ENCODE measurements at places on chromosomes 11 and 22. TPM values are rescaled to one million over a fixed set of nuclear protein-coding genes. Genes with fewer than 3 reads are reported as not detected.

DNA sequence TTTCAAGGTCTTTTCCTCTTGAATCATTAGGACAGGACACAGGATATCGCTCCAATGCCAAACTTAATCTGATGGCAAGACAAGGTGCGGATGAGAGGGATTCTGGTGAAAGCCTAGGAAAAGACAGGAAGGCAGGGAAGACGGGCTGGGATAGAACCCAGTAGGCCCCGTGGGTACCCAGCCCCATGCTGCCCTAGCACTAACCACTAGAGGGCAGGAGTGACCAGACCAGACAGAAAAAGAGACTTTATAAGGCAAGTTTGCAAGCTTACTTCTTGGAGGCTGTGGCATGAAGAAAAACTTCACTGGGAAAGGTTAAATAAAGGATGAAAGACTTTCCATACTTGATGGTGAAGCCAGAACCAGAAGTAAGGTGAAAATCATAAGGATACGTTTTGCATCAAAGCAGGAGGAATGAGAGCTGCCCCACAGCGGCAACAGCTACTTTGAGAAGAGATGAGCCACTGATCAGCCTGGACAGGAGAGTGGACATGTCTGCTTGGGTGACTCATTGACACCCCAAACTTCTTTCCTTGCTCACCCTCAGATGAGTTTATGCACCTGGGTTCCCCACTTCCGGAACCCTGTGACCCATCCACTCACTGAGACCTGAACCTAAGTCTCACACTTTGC, 39.8 kb downstream of the SYN3 start:
- ATAC-seq: peak; percentile 68

- ATAC-seq: peak; percentile 6
Measured at GRCh38 chr11:64802370-64803157, 450 bp downstream of the MAP4K2 start.

DNA sequence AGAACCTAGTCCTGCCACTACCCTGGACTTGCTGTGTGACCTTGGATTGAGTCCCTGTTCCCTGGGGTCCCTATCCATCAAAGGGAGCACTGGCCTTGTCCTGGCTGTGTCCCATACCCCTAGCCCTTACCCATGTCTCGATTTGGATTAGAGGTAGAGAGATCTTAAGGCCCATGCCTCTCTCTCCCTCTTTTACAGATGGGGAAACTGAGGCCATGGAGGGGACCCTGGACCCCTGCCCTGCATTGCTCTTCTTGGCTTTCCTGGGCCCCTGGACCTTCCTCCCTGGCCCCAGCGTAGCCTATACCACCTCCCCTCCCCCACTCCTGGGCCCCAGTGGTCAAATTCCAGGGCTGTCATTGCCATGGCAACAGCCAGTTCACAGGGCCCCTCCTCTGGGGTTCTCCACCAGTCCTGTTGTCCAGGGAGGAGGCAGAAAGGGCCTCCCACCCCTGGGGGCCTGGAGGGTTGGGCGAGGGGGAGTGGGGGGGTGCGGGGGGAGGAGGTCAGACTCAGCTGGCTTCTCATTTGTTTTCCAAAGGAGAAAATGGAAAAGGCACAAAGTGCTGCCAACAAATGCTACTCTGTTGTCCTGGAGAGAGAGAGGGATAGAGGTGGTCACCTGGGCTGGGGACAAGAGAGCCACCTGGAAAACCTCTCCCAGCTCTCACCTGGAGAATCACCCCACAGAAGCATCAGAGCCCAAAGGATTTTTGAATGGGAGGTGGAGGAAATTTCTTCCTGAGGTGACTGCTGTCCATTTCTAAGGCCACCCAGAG, 23.3 kb downstream of the ARHGEF17 start:
- ATAC-seq: no peak

- no peak for ATAC-seq
Measured at GRCh38 chr11:32722255-32722654, 72.2 kb downstream of the CCDC73 start.

- no peak for ATAC-seq
Measured at GRCh38 chr22:47210686-47211085, 448.2 kb downstream of the TBC1D22A start.

DNA sequence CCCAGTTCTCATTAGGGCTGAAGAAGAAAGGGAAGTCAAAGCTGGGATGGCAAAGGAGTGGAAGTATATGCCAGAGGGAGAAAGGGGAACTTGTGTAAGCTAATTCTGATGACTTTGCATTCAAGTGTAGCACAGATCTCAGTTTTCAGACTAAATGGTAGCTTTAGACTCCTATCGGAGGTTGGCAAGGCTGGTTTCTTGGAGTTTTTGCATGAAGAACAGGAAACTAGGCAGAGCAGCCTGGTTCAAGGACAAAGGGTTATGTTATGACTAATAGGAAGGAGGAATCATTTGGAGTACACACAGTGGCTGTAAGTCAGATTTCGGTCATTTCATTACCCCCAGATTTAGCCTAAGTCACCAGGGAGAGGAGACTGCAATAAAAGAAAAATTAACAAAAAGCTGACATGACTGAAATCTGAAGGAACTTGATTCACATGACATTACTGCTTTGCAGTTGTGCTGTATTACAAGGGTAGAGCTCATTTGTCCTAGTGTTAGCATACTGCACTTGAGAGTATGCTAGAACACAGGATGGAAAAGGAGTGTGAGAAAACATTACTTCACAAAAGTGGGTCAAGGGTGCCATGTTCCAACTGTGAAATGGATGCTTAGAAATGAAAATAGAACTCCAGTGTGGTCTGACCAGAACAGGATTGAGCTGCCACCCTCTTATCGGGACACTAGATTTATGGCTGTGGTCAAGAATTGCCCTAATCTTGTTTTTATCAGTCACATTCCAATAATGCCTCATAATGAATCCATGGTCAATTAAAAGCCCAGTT, 23.6 kb downstream of the ADM start:
- ATAC-seq: peak; percentile 40

- ATAC-seq: no peak
Measured at GRCh38 chr11:43923406-43924111, 18.9 kb upstream of the C11orf96 start.

GRCh38 chr22:43136255-43136654, 6.9 kb downstream of the MCAT start:
- peak; percentile 36 for ATAC-seq

GRCh38 chr11:105548359-105548758, 61.5 kb upstream of the GRIA4 start:
- ATAC-seq: no peak

- ATAC-seq: no peak
Measured at GRCh38 chr11:12536566-12536965, 137.7 kb upstream of the TEAD1 start.

DNA sequence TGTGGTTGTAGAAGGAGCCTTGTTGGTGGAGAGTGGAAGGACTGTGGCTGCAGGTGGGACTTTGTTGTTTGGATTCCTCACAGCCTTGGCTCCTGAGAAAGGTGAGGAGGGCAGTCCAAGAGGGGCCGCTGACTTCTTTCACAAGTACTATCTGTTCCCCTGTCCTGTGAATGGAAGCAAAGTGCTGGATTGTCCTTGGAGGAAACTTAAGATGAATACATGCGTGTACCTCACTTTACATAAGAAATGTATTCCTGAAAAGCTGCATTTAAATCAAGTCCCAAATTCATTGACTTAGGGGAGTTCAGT, 2.4 kb downstream of the FUT4 start:
- no peak for ATAC-seq

- peak; percentile 76 for ATAC-seq
Measured at GRCh38 chr11:117144477-117145392, 648 bp downstream of the PAFAH1B2 start.

GRCh38 chr11:12831471-12832202, 157.4 kb downstream of the TEAD1 start:
- ATAC-seq: no peak

DNA sequence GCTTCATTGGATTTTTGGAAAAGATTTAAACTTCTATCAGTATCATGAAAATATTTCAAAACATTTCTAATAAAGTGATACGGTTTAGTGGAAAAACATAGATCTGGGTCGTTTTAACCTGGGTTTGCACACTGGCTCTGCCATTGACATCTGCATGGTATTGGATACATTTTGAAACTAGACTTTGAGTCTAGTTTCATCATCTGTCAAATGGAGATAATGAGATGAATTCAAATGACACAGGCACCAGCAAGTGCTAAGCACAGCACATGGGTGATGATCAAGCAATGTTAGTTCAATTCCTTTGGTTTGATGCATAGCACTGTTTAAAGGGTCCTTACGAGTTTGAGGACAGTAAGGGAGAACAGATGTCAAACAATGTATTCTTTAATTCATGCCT, 819.0 kb upstream of the CCDC90B start:
- ATAC-seq: no peak

- no peak for ATAC-seq
Measured at GRCh38 chr11:88799771-88800500, 265.8 kb downstream of the GRM5 start.

DNA sequence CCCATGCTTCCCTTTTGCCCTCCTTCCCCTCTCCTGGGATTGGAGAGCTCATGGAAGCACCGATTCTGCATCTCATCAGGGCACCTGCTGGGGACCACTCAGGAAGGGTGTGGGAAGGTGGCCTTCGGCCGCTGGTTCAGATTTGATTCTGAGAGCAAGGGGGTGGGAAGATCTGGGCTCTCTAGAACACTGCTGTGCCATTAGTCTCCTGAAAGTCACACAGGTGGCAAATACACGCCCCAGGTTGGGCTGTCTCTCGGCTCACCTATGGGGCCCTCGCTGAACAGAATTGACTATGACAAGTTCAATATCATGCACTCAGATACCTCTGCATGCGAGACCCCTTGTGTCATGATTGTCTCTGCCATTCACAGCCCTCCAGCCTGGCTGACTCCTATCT, 12.8 kb upstream of the APOBEC3A start:
- no peak for ATAC-seq

DNA sequence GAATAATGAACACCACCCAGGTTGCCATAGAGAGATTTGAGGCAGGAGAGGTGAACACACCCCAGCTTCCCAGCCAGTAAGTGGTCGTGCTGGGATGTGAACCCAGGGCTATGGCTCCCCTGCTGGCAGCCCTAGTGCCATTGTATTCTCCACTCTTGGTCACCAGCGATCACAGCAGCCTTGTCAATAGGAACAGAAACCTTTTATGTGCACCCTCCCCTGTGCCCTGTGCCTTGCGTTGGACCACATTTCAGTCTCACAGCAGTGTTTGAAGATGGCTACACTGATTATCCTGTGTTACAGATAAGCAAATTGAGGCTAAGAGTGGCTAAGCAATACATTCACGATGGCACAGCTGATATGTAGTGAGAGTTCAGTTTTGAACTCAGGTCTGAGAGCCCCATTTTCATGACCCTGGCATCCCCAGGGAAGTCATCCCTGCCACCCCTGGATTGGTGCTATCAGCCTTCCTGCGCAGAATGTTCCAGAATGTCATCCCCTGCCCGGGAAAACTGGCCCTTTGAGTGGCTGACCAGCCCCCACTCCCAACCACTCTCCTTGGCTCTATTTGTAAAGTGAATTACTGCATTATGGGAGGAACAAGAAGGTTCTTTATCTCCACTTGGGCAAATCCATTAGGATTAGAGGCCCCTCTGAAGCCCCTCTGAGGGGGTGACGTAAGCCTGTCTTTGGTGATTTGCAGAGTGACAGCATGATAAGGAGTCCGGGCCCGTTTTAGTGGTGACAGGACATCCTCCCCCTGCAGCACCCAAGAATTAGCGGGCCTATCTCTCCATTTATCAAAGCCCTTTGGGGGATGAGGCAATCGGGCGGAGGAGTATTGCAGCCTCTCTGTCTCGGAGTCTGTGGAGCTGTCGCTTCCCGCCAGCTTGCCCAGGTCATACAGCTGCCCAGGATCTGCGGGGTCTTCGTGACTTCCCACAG, 30.9 kb downstream of the SMIM38 start:
- ATAC-seq: no peak

GRCh38 chr11:31856248-31856647, 45.1 kb upstream of the PAX6 start:
- peak; percentile 55 for ATAC-seq

DNA sequence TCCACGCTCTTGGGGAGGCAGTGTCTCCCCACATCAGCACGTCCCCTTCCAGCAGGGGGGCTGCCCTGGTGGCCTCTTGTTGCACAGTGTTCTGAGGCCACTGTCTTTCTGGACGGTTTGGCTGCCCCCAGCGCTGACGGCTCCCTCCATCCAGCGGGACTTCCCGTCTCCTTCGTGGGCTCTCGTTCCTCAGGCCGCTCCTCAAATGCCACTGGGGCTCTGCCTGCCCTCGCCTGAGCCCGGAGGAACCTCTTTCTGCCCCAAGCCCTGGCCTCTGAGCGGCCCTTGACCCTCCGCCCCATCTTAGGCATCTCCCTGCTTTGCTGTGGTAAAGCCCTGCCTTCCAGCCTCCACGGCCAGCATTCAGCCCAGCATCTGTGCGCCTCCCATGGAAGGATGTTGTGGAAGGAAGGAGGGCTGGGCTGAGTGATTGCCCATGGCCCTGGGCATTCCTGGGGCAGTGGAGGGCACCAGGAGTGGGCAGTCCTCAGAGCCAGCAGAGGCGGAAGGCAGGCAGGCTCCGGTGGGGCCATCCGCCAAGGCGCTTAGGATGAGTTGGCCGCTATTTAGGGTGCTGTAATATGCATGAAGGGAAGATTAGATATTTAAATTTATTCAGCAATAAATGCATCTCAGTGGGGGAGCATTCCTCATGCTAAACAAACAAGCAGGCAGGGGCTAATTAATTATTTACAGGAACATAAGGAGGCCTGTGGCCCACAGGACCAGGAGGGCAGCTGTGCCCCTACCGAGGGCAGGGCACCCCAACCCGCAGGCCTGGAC, 17.8 kb downstream of the OTUB1 start:
- no peak for ATAC-seq

DNA sequence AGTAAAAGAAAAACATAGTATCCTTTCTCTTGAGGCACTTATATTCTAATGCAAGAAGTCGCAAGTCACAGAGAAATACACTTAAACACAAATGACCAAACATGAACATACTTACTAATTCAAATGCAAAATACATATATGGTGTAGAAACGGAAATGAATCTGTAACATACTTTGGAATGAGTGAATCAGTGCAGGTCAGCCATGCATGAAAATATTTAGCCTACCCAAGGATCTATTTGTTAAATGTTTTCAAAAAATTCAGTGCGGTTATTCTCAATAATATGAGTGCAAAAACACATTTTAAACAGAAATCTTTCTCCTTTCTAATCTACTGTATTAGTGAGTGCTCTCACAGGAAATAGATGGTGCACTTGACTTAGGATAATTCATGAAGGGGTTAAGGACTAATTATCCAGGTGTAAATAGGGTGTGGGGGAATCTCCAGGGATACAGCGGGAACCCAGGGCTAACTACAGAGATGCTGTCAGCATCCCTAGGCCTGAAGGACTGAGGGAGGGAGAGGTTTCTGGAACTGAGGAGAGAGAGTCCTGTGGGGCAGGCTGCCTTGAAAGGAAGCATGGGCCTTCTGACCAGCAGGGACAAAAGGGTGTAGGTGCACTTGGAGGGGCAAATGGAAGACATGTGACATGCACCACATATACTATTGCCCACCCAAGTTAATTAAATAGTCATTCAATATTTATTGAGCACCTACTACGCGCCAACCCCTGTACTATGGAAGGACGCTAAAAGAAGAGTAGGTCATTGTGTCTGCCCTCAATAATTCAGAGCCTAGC, 139.2 kb downstream of the MAML2 start:
- ATAC-seq: no peak

Gene NAT10
- 41.1 TPM for total RNA-seq

Gene LRRC74B
- total RNA-seq: 0.20 TPM

Gene OR51B5
- not detected for total RNA-seq

Gene ARHGAP8
- 8.9 TPM for total RNA-seq

Gene OLFML1
- total RNA-seq: 0.92 TPM

Gene DEUP1
- total RNA-seq: not detected

Gene SOX6
- 13.6 TPM for total RNA-seq

Gene GRM5
- not detected for total RNA-seq

Gene TECTA
- 0.28 TPM for total RNA-seq

Gene RFPL2
- not detected for total RNA-seq

Gene RFPL1
- not detected for total RNA-seq
